ENCODE measurements at places on chromosomes 7 and 10.

GRCh38 chr7:140661124-140661523 lies 11.6 kb upstream of the ADCK2 start:
- DNase-seq, result no peak

- DNase-seq, result no peak
Observed at GRCh38 chr7:41190581-41190980, 512.3 kb downstream of the INHBA start.

GRCh38 chr7:154591544-154591943 lies 411.4 kb downstream of the PAXIP1 start:
- peak; percentile 2 for DNase-seq

DNA sequence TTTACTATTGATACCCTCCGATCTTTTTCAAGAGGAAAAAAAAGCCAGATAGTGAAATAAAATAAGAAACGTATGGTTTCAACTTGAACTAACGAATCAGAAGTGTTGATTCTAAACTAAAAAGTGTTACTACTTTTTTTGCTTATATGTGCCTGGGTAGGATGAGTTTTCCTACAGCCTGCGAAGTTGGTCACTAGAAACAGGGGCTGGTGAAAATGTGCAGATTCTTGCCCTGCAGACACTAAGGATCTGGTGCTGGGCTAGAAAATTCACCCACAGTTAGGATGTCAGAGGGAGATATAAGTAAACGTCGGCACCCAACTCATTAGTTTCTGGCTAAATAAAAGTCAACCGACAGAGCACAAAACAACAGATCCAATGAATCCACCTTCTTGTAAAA lies 298.7 kb upstream of the NFE2L3 start:
- DNase-seq, result no peak

DNA sequence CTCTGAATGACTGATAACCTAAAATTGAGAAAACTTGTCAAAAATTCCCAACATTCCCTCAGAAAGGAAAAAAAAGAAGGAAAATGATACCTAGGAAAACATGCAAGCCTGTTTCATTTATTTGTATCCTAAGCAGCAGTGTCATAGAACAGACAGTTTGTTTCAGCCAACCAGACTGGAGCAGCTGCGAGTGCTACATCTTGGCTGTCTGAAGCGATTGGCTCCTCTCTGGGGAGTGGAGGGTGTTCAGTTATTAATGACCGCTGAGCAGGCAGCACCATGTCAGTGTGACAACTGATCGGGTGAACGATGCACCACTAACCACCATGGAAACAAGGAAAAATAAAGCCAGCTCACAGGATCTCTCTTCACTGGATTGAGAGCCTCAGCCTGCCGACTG lies at the start of gene LRRN3:
Gene LRRN3 (plus strand): TSS at position 282 of the 400 bp plus-strand sequence. CDS start 31,646 bp downstream, outside the sequence.
- DNase-seq, result peak; percentile 7

DNA sequence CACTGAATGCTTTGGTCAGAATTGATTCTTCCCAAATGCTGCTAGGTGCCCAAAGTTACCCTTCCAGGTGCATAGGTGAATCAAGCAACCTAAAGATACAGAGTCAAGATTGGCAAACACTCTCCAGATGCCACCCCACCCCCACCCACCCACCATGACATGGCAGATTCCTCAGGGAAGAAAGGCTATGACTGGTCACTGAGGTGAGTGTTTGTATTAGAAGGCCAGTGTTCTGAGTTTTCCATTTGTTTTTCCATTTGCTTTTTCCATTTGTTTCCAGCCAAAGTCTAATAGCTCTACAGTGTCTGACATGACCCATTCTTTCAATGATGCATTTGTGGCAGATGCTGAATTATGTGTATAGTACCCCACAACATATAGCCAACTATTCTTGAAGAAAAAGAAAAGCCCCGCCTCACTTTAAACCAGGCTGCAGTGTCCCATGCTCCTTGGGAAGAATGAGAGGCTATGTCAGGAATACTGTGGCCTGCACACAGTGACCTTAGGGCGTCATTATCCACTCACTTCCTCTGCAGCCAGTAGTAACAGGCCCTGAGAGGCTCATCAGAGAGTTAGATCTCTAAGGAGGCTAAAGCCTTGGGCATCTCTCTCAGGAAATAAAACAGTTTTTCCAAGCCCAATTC lies 16.1 kb upstream of the HIBADH start:
- DNase-seq, result no peak

DNA sequence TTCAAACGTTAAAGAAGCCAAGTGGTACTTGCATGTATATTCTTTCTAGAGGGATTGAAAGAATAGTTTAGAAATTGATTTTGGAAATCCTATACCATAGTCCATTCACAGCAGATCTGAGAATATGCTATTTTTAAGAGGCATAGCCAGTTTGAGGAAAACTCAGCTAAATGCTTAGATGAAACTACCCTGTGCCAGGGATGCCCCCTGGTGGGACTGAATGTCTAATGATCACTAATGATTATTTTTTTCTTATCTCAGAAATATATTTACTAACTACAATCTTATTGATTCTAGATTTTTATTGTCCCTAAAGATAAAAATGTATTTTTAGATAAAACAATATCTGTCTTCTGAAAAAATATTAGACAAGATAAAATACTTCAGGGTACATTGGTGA lies 844.9 kb upstream of the PHF14 start:
- DNase-seq, result no peak

DNA sequence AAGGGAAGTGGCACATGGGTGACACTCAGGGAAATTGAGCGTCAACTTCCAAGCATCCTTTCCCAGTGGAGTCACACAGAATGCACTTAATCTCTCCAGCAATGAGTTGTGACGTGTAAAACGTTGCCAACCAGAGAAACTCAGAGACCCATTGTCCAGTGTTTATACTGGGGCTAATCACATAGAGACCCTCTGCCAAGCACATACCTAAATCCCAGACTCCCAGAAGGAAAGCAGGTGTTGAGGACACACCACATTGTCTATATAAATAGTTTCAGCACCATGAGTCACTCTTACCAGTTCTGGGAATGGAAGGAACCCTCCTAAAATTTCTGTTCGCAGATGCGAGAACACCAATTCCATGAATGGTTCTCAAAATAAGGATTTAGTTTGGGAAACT lies 76.4 kb upstream of the BET1 start:
- DNase-seq, result no peak

DNA sequence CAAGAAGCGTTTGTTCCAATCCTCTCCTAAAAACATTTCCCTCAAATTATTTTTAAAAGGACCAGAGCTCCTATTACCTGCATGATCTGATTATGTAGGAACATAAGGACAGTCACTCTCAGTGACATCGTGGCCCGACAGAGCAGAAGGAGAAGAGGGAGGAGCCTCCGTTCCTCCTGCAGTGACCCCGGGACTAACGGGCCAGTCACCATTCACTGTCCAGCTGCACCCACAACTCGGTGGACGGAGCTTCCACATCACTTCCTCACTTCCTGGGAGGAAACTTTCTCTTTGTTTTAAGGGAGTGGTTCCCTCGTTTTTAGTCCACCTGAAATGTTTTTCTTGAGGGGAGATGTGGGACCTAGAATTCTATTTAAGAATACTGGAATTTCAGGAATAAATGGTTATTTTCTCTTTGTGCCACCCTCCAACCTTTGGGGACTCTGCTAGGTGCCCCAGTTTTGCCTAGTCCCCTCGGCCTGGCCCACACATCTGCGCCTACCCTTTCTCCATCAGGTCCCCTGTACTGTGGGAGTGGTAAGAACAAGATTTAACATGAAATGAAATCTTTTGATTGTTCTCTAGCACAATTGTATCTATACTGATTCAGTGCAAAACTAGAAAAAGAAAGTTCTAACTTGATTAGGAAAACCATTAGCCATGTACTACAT lies 173.5 kb upstream of the RNF32 start:
- no peak for DNase-seq

DNA sequence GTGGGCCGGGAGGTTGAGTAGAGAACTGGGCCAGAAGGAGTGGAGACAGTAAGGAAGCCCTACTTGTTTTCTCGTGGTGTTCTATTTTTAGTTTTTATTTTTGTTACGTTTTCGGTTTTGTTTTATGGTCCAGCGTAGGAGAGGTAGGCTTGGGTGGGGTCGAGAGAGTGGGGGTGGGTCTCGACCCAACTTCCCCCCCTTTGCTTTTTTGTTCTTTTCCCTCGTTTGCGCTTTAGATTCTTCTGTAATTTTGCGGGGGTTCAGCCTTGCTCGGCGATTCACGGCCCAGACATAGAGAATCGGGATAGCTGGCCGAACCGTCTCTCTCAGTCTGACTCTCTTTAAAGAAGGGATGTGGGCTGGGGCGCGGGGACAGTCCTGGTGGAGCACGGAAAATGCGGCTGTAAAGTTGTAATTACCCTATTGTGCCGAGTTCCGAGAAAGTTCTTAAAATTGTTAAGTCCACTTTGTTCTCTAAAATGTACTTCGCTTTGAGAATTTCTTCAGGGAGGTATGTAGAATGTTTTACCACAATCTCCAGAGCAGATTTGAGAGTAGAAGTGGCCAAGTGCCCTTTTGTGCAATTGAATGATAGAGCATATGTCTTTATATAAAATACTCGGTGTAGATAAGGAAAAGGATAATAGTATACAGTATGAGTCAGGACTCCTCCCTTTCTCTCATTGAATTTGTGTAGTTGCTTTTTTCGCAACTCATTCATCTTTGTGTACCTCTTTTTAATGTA lies 816 bp downstream of the DMTF1 start:
- DNase-seq, result peak; percentile 9

GRCh38 chr10:69051710-69052487 lies 36.0 kb upstream of the SRGN start:
- no peak for DNase-seq

DNA sequence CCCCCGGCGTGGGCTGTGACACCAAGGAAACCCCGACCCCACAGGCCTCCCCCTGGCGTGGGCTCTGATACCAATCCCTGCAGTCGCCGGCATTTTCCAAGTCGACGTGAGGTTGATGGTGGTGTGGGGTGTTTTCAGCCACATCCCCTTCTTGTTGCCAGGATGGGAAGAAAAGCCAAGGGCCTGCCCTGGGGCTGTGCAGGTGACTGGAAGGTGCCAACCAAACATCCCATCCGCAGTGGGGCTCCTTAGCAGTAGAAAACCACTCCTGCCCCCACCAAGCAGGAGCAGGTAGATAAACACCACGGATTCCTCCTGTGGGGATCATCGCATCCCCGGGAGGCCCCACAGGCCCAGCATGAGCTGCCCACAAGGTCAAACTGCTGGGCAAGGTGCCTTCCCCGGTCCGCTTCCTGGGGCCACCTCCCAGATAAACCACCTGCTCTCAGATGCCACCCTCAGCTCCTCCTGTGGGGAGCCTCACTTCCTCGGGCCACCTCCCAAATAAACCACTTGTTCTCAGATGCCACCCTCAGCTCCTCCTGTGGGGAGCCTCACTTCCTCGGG lies 88.5 kb upstream of the DIP2C start:
- no peak for DNase-seq

- DNase-seq, result peak; percentile 28
Observed at GRCh38 chr10:52566471-52567246, 205.9 kb downstream of the MBL2 start.

- no peak for DNase-seq
Observed at GRCh38 chr7:30583181-30583580, 11.5 kb upstream of the GARS1 start.

DNA sequence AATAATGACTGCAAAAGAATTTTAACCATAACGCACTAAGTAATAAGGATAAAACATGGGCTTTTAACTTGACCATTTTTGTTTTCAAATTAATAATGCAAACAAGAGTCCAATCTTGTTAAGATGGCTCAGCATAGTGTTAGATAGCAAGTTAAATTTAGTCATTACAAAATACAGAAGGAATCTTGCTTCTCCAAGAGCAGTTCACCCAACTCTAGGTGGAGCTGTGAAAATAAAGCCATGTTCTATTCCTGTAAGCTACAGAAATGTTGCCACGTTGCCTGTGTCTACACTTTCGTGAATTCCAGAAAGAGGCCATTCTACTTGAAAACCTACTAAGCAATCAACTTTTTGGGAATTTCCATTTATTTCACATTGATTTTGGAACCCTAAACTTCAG lies 191.9 kb downstream of the SFMBT2 start:
- DNase-seq, result no peak

DNA sequence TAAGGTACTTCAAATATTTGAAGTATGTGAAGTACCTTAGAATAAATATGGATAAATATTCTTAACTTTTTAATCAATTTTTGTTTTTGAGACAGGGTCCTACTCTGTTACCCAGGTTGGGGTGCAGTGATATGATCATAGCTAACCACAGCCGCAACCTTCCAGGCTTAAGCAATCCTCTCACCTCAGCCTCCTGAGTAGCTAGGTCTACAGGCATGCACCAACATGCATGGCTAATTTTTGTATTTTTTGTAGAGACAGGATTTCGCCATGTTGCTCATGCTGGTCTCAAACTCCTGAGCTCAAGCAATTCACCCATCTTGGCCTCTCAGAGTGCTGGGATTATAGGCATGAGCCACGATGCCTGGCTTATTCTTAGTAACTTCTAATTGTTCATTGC lies 119.4 kb upstream of the KAT6B start:
- no peak for DNase-seq

- peak; percentile 96 for DNase-seq
Observed at GRCh38 chr10:128011059-128011979, 104.4 kb downstream of the PTPRE start.

DNA sequence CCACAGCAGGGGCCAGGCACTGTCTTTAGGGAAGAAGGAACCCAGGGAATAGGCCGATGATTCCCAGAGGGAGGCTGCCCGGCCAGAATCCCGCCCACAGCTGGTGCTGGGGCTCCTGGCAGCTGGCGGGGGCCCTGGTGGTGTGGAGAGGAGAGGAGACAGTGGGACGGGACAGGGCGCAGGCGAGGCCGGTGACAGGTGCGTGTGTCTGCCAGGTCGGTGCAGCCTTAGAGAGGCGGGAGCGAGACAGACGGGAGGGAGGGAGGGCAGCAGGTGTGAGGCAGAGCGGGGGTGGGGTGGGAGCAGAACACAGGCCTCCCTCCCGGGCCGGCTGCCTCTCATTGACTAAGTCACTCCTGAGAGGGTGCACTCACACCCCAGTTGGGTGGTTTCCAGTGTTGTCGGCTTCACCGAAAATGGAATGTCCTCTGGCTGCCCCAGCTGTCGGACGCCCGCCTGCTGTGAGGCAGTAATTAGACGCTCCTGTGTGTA lies 55.2 kb downstream of the ELFN1 start:
- DNase-seq, result no peak

GRCh38 chr7:157442456-157442855 lies 105.7 kb downstream of the DNAJB6 start:
- DNase-seq, result no peak

GRCh38 chr10:81873932-81874816 lies 820 bp upstream of the NRG3 start:
- DNase-seq, result peak; percentile 57

DNA sequence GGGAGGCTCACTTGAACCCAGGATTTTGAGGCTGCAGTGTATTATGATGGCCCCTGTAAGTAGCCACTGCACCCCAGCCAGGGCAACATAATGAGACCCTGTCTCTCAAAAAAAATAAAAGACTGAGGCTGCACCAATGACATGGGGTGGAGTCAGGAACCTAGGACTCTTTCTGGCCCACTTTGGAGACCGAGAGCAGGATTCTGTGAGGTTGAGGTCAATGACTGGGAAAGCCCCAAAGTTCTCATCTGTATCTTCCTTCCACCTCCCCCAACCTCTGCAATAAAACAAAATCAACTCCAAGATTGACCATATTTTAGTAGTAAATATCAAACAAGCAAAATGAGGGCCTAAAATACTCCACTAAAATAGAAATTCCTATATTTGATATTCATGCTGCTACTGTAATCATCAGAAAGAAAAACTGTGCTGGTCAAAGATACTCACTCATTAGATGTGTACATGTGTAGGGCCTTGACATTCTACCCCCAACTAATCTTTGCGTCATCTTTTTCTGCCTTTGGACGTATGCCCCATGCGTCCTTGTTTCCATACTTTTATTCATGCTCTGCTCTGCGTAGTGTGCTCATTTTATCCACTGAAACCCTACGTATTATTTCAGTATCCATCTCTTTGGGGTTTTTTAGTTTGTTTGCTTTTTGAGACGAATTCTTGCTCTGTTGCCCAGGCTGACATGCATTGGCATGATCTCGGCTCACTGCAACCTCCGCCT lies 23.8 kb downstream of the WBP1L start:
- no peak for DNase-seq

Data from HEK293T (cell line).